B cell (primary cell): ENCODE measurements at places on chromosomes 1 and 21. TPM values are rescaled to one million over a fixed set of nuclear protein-coding genes. Genes with fewer than 3 reads are reported as not detected.
A peak's percentile ranks its signal among the peaks of the same experiment; 100 is the strongest.

GRCh38 chr1:174837386-174837785 lies 162.4 kb upstream of the CACYBP start:
- DNase-seq = no peak

- no peak for DNase-seq
These were observed 49.1 kb upstream of the ZNF648 start for GRCh38 chr1:182110635-182111034.

GRCh38 chr1:87744056-87744455 lies 415.4 kb downstream of the LMO4 start:
- no peak for DNase-seq

- DNase-seq = no peak
These were observed 63.2 kb downstream of the CDK18 start for GRCh38 chr1:205567716-205568115.

- DNase-seq = no peak
These were observed 45.0 kb upstream of the BCL10 start for GRCh38 chr1:85321237-85321964.

DNA sequence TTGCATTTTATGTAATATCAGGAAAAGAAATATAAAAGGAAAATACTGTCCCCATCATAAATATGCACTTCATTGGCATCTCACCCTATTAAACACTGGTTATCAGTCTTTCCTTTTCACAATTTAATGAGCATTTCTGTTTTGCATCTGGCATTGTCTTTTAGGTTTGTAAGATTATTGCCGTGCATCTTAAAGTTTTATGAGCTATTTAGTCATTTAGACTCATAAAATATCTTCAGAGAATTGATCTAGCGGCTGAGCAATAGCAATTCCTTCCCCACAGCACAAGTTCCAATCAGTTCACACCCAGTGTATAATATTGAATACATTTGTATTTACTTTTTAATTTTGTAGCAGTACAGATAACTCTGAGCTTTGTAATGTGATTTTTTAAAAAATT lies 112.3 kb upstream of the C1orf105 start:
- DNase-seq = no peak

- no peak for DNase-seq
These were observed 7.8 kb upstream of the PHLDA3 start for GRCh38 chr1:201476670-201477344.

- DNase-seq = no peak
These were observed 13.5 kb downstream of the SLC35D1 start for GRCh38 chr1:67040405-67040804.

DNA sequence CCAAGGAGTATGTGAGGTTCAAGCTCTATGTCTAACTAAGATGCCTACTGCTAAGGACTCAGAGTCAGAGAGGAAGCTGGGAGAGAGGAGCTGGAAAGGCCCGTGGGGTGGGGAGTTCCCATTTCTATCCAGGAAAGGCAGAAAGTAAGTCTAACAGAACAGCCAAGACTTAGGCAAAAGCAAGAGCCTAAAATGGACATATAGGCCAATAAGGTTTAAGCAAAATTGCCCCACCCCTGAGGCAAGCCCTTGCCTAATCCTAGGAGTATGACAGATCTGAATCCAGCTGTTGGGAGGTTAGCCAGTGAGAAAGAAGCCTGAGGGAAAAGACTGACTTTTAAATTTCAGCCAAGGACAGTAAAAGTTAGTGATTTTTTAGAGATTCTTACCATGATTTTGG lies 1.6 kb upstream of the KLHDC9 start:
- no peak for DNase-seq

GRCh38 chr1:54975356-54976108 lies 4.9 kb upstream of the TMEM61 start:
- no peak for DNase-seq

GRCh38 chr1:22888320-22889075 lies 84.2 kb downstream of the LACTBL1 start:
- no peak for DNase-seq

DNA sequence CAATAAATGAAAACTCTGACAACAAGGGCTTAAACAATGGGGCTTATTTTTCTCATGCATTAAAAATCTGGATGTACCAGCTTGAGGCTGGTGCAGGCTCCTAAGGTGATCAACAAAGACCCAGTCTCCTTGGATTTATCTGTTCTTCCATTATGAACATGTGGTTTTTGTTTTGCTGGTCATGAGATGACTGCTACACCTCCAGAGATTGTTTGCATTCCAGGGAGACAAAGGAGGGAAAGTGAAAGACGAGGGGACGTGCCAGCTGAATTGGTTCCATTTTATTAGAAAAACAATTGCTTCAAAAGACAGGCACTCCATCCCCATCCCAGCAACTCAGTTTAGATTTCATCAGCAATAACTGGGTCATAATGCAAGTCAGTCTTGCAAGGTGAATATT lies 90.9 kb upstream of the KCNK1 start:
- DNase-seq = no peak

GRCh38 chr1:6490181-6491080 lies 1.0 kb downstream of the PLEKHG5 start:
- DNase-seq = peak; percentile 67

- DNase-seq = no peak
These were observed 17.8 kb upstream of the NFASC start for GRCh38 chr1:204852854-204853253.

- peak; percentile 73 for DNase-seq
These were observed 37.3 kb downstream of the VANGL2 start for GRCh38 chr1:160437432-160438316.

GRCh38 chr1:4587721-4588120 lies 66.7 kb upstream of the AJAP1 start:
- no peak for DNase-seq

DNA sequence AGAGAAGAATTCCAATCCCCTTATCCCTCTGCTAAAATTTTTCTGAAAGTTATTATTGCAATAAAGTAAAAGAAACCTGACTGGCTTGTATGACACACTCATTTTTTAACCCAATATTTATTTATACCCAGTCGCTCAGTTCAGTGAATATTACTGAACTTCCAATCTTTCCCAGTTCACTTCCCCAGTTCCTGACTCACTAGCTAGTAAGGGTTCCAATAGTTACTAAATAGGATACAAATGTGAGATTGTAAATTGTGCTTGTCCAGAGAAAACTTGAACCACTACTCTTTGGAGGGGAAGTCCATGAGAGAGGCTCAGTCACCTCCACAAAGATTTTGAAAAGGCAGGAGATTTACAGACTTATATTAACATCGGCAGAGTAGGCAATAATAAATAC lies 31.4 kb downstream of the PRDX6 start:
- no peak for DNase-seq

GRCh38 chr1:227735539-227736285 lies 477 bp downstream of the SNAP47 start:
- DNase-seq = peak; percentile 23

GRCh38 chr1:1567891-1568291 lies 6.8 kb downstream of the SSU72 start:
- no peak for DNase-seq

DNA sequence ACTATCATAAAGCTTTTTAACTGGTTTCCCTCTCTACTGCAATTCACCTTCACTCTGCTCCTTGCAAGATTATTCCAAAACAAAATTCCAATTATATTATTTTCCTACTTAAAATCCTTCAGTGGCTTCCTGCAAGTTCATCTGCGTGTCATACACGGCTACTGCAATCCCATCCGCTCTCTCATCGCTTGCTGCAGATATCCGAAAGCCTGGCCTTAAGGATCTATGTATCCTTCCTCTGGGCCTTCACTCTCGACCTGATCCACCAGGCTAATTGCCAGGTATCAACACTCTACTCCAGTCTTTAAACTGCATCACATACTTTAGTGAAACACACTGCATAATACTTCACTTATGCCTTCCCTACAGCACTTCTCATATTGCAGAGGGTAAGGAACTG lies 44.0 kb downstream of the VAV3 start:
- no peak for DNase-seq

GRCh38 chr1:71093938-71094337 lies 13.1 kb upstream of the ZRANB2 start:
- no peak for DNase-seq

- DNase-seq = no peak
These were observed 299.6 kb upstream of the NCAM2 start for GRCh38 chr21:20698585-20698984.

The CYP4A22 gene
- not detected in 2 replicates for total RNA-seq

The TNN gene
- not detected in 2 replicates for total RNA-seq

The EXO5 gene
- total RNA-seq = 13.9 and 16.9 TPM in 2 replicates

The RGSL1 gene
- total RNA-seq = not detected in 2 replicates

The RBP7 gene
- not detected in 2 replicates for total RNA-seq

The F5 gene
- 0.15 and 0.27 TPM in 2 replicates for total RNA-seq

The EFNA3 gene
- total RNA-seq = 1.6 and 3.7 TPM in 2 replicates

The LORICRIN gene
- 0.39 TPM in 1 of 2 replicates, not detected in the other for total RNA-seq

The S100A9 gene
- 3.9 and 4.2 TPM in 2 replicates for total RNA-seq

The S100A16 gene
- not detected in 2 replicates for total RNA-seq

The LENEP gene
- 1.7 and 2.0 TPM in 2 replicates for total RNA-seq

The PLA2G2C gene
- total RNA-seq = 0.10 TPM in 1 of 2 replicates, not detected in the other

The COL16A1 gene
- total RNA-seq = not detected in 2 replicates

The PHC2 gene
- total RNA-seq = 22.9 and 23.1 TPM in 2 replicates
